Fibroblast of skin of scalp (primary cell): ENCODE measurements at places on chromosomes 2 and 18.
A peak's percentile ranks its signal among the peaks of the same experiment; 100 is the strongest.

- DNase-seq = no peak
These were observed 2.1 kb upstream of the B3GNT7 start for GRCh38 chr2:231393149-231394131.

DNA sequence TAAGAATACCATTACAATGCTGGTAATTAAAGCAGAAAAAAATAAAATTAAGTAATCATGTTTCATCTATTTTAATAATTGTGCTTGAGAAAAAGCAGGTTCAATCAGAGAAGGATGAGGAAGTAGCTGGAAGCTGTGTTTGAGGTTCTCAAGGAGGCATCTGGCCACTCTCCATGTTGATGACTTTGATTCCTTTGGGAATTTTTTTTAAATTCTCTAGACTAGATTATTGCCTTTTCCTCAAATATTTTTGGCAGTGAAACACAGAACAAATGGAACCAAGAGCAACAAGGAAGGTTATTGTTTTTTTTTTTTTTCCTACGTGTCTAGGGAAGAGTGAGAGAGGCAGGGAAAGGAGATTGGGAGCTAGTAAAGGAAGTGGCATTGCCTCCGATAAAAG is 99.9 kb upstream of the NRP2 start:
- DNase-seq = peak; percentile 62

GRCh38 chr2:205511221-205511620 is 171.1 kb upstream of the NRP2 start:
- DNase-seq = peak; percentile 88

DNA sequence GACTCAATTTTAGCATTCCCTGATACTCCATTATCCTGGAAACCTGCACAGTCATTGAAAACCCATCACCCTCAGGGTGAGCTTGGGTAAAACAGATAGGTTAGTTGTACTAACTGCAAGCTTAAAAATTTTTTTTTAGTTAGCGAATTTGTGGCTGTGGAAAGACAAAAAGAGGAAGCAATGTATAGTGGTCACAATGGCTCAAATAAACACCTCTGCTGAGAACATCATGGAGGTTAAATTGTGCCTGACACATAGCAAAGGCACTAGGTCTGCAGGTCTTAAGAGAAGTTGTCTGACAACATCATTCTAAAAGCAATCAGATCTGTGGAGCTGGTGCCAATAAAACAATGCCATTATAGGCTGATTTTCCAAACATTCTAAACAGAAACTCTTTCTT is 84.4 kb upstream of the CAVIN2 start:
- no peak for DNase-seq
